NCI-H510A treated with DMSO at 0.1 percent for 48 hours (cell line): ENCODE measurements at places on chromosomes 6 and 20.
A peak's percentile ranks its signal among the peaks of the same experiment; 100 is the strongest.

DNA sequence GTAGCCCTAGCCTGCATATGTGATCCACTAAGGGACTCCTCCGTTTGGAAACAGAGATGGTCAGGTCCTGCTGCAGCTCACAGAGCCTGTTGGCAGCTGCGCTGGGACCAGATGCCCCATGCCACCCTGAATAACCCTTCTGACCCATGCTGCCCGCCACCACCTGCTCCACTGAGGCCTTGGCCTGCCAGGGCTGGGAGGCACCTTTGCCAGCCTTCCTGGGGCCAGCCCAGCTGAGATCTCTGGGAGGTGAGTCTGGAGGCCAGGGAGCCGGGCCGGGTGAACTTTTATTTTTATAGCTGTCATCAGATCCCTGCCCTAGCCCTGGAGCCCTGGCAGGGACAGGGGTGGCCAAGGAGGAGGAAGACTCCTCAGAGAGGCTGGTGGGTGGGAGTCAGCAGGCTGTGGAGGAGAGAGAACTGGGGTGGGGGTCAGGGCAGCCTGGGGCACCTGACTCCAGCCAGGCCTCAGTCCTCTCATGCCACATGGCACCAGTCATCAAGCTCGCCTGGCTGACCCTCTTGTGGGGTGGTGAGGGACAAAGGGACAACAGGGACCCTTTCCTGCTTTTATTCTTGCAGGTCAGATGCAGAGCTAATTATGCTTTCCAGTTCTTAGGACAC, 10.0 kb downstream of the CEBPB start:
- no peak for DNase-seq

DNA sequence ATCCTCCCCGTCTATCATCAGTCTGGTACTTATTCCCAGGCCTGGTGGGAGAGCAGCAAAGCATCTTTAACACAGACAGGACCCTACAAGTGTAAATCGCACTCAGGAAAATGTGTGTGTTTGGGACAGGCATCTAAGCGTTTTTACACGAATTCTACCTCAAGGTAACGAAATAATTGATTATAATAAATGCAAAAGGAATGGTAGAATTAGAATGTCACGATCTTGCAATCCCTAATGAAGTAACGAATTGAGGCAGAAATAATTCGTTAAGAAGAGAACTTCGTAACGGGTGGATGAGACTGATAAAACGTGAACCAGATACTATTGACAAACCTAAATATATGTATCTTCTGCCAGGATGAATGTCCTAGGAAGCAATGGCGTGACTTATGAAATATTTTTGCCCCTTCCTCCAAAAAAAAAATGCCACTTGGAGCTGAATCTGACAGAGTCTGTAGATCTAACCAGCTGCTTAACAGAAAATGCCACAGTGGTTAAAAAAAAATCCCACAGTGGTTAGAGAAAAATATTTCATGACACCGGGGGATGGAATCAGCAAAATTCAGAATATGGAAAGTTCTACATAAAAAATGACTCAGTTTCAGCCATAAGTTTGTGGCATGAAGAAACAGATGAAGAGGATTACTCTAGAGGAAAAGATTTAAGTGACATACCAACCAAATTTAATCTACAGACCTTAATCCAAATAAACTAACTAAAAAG, 68.7 kb downstream of the F13A1 start:
- no peak for DNase-seq

DNA sequence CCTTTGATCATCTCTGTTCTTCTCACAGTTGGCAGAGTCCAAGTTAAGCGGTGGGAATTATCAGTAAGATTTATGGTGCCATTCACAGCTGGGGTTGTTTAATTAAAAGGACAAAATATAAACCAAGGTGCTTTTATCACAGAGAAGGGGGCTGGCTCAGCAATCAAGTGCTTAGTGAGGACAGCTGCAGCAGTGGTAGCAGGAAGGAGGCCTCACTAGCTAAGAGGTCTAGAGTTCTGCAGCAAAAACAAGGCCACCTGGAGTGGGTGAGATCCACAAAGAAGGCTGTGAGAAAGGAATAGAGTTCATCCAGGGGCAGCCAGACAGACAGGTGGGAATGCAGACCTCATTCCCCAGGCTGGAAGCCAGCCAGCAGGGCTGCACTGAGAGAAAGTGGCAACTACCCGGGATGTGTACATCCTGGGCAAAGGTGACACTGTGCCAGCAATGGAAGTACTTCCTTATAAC, 37.1 kb downstream of the PIGU start:
- peak; percentile 98 for DNase-seq

DNA sequence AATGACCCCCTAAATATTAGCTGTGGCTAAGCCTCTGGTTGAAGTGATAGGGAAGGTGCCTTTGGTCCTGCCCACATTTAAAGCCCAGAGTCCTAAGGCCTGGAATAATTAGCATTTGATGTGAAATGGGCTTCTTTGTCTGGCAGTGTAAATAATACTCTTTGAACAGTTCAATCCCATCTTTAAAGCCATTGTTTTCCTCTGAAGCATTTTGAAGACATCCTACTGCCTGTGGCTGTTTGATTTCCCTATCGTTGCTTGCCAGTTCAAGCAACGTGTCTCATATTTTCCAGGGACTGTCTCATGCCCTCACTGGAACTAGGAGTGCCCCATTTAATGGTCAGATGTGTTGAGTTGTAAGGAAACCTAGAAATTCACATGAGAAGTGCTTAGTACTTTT, 89.3 kb upstream of the BTN3A2 start:
- no peak for DNase-seq

DNA sequence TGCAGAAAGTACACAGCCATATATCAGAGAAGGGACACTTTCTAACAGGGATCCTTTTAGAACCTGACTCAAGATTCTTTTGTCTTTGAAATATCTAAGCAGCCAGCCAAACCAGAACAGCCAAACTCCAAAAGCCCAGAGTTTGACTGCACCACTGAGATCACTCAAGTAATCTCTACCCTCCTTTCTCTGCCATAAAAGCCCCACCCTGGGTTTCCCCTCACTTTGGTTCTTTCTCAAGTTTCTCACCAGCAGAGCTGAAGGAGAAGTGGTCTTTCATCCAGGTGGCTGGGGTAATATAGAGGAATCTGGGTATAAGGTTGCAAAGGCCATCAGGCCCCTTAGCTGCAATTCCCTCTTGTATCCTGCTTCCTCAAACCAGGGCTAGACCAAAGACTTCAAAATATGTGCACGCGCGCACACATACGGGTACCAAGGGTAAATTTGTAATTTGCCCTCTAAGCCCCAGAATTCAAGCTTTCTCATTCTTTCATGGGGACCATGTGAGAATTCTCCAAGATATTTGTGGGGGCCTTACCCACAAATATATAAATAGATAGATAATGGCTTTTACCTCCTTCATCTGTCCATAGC, 42.9 kb downstream of the GPX5 start:
- no peak for DNase-seq

GRCh38 chr6:161188547-161189465, 85.1 kb downstream of the AGPAT4 start:
- no peak for DNase-seq

DNA sequence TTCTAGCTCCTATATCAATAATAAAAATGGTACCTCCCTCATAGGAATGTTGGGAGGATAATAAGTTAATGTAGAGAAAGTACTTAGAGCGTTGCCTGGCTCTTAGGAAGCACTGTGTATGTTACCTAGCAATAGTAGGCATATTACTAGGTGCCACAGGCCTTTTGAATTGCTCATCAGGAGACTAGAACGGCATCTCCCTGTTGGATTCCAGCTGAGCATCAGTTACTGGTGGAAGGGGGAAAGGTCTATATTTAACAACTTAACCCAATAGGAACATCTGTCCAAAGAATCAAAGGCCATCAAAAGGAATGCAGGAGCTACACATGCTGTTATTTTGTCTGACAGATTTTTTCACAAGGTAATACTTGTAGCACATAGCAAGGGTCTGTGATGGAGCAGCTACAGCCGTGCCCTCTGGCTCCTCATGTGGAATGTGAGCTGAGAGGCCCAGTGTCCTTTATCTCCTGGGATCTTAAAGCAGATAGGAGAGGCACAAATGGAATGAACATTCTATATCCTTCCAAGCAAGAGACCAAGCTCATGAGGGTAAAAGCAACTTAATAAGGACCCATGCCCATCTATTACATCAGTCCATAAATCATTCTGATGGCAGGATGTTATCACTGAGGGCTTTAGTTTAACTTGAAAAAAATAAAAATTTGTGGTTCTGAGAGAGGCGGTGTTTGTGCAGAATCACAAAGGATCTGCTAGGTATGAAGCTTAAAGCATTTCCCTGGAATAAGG, 184.9 kb upstream of the LAMP5 start:
- no peak for DNase-seq

DNA sequence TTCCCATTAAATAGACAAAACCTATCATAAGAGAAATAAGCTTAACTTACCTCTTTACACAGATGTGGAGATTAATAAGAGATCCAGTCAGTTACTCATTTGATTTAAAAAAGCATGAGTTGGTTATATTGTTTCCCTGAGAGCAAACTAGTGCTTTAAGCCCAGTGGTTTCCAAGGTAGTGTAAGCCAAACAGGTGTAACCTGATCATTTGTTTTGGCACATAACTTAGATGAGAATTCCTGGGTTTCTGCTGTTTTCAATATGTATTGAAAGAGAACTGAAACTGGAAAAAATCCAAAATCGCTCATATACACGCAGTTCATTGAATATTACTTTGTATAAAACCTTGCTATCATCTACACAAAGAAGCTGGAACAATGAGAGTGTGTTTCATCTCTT, 30.5 kb upstream of the SMIM8 start:
- no peak for DNase-seq

GRCh38 chr20:31851240-31851955, 6.0 kb upstream of the FOXS1 start:
- no peak for DNase-seq

DNA sequence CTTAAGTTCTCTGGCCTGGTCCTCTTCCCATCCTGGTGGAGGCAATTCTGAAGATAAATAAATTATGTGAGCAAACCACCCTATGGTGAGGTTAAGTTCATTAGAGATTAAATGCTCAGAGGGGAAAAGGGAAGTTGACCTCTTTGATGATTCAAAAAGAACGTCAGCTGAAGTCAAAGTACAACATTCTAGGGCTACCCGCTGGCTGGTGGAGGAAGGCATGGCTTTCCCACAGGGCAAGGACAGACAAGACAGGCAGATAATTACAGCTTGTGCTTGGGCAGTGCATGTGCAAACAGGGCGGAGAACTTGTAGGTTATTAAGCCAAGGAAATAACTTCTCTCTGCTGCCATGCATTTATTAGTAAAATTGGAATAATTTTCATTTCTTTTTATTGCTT, 91.0 kb upstream of the SLC24A3 start:
- no peak for DNase-seq

- no peak for DNase-seq
Observed at GRCh38 chr20:60759651-60760050, 492.4 kb upstream of the CDH4 start.

DNA sequence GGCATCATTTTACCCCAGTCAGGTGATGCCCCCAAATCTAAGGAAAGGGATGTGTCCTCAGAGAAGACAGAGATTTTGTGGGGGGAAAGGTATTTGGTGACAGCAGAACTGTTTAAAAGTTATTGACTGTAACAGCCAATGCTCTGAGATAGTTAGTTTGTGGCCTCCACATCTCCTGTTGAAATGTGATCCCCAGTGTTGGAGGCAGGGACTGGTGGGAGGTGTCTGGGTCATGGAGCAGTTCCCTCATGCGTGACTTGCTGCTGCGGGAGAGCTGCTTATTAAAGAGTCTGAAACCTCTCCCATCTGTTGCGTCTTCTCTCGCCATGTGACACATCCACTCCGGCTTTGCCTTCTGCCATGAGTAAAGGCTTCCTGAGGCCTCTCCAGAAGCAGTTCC, 282.8 kb upstream of the FOXQ1 start:
- no peak for DNase-seq

- DNase-seq: no peak
Observed at GRCh38 chr20:35698298-35699126, 640 bp downstream of the NFS1 start.

DNA sequence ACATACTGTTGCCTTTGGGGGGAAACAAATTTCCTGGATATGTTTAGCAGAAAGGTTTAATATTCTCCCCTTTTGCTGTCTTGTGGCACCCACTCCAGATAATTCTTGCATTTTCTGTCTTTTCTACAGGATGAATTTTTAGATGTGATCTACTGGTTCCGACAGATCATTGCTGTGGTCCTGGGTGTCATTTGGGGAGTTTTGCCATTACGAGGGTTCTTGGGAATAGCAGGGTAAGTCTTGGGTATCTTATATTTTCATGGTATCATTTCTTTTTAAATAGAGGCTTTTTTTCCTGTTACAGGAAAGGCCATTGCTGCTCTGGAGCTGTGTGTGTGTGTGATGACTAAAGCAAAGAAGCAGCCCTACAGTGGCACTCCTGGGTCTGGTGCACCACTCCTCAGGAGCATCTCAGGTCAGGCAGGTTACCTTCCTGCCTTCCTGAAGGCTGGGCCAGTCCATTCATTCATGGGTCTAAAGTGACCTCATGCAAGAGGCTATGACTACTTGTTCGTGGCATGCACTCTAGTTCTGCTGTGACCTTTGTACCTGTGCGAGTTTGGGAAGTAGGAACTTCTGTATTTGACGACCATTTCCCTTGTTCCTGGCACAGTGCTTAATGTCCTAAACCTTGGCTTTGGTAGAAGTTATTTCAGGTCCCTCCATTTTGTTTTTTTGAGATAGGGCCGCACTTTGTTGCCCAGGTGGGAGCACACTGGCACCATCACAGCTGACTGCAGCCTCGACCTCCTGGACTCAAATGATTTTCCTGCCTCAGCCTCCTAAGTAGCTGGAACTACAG, 2.2 kb downstream of the RAB5IF start:
- no peak for DNase-seq

- no peak for DNase-seq
Observed at GRCh38 chr20:32021091-32021490, 10.9 kb downstream of the CCM2L start.

DNA sequence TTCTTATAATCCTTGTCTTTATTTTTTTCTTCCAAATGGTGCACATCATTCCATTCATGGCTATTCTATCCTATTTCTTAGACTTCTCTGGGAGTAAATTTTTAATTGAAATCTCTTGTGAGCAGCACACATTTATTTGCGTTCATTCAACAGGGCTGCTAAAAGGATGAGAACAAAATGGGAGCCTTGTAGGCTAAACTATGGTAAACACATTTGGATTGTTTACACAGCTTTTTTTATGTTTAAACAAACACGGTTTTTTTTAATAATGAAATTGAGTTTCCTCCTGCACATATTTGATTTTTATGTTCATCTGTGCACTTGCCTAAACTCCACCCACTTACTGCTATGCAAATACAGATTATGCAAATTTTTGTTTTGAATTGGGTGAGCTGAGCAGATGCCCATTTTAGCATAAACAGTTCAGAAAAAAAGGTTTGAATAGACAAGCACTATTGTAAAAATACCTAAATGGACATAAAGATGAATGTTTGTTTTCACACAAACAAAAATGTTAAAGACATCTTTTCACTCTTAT, 92.0 kb downstream of the OLIG3 start:
- no peak for DNase-seq

- DNase-seq: no peak
Observed at GRCh38 chr6:156068881-156069280, 613.2 kb upstream of the NOX3 start.

DNA sequence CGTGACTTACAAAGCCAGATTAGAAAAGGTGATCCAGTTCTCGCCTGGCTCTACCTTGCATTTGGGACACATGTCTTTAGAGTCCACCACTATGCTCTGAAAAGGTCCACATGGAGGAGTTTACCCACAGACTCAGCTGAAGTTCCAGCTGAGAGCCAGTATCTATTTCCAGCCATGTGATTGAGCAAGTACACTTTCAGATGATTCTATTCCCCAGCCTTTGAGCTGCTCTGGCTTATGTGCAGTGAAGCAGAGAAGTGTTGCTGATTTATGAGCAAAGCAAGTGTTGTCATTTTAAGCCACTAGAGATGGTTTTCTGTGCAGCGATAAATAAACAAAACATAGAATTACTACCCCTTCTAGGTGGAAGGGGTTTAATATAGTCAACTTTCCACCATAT, 520.8 kb upstream of the RNF217 start:
- peak; percentile 86 for DNase-seq
